GM23338 (cell line): ENCODE measurements at places on chromosomes 5 and 9.

DNA sequence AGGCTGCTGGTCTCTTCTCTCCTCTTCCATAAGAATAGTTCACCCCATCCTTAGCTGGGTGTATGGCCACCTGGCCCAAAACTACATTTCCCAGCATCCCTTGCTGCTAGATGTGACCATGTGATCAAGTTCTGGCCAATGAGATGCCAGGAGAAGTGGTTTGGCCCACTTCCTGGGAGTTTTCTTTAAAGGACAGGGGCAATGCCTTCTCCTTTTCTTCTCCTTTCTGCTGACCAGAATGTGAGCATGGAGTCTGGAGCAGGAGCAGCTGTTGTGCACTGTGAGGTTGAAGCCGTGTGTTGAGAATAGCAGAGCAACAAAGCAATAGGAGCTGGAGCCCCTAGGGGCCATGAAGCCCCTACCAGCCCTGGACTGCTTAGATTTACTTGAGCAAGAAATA lies 36.8 kb downstream of the C9orf50 start:
- DNase-seq = peak; percentile 92

DNA sequence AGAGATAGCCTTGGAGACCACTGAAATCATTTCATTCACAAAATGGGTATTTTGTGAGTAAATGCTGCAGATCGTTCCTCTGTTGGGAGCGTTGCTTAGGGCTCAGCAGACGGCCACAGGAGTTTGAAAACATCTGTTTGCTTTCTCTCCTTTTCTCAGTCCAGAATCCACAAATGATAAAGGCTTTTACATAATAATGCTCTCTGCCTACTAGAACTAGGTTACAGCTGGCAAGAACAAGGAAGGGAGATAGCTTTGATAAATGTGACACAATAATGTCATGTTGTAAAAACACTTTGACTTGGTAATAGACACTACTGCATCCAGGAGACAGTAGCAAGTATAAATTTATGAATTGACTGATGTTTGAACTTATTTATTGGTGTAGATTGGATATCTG lies 1072.4 kb upstream of the CDH6 start:
- DNase-seq = peak; percentile 26

DNA sequence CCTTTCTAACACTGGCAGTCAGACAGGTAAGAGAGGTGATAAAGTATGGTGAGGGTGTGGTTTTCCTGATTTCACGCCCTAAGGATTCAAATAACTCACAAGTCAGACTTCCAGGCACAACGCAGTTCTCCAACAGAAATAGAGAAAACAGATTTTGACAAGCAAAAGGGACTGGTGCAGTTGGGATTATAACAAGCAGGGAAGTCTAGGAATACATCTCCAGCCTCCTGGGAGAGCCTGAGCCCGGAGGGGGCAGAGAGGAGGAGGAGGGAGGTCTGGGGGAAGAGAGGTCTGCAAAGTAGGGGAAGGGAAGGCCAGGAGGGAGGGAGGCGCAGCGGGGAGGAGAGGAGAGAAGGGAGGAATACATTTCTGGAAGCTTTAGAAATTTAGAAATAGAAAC lies 1.6 kb downstream of the CMBL start:
- DNase-seq = no peak

- DNase-seq = no peak
Measured at GRCh38 chr5:149526845-149527590, 24.2 kb downstream of the CSNK1A1 start.

- DNase-seq = no peak
Measured at GRCh38 chr5:80217667-80218066, 38.2 kb downstream of the SERINC5 start.

GRCh38 chr9:108586471-108587139 lies 269.2 kb downstream of the ACTL7B start:
- DNase-seq = no peak

GRCh38 chr5:95256991-95257390 lies 27.9 kb downstream of the MCTP1 start:
- no peak for DNase-seq

DNA sequence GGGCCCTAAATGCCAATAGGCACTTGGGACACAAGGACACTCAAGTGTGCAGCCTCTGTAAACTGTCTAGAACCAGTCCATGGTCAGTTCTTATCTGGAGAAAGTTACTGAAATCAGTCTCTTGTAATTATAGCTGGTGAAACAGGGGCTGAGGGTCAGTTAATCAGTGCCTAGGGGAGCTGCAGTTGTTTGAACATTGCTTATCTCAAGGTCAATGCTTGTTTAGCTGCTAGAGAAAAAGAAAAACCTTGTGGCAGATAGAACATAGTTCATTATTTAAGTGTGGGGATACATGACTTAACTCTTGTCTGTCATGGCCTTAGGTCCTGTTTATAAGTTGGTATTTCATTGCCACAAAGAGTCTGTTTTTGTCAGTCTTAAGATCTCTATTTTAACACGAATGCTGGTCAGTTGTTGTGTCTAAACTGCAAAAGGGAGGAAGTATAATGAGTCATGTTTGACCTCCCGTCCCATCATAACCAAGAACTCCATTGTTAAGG lies 108.0 kb downstream of the STARD4 start:
- no peak for DNase-seq

GRCh38 chr9:106878081-106878837 lies 15.3 kb downstream of the ZNF462 start:
- DNase-seq = peak; percentile 87
